ENCODE measurements at places on chromosomes 4 and X.

GRCh38 chr4:120865985-120866384, 56.5 kb downstream of the PRDM5 start:
- DNase-seq, result no peak

GRCh38 chr4:139746431-139747171, 81.0 kb downstream of the MGST2 start:
- no peak for DNase-seq

- no peak for DNase-seq
Measured at GRCh38 chr4:121077496-121077895, 5.2 kb upstream of the NDNF start.

DNA sequence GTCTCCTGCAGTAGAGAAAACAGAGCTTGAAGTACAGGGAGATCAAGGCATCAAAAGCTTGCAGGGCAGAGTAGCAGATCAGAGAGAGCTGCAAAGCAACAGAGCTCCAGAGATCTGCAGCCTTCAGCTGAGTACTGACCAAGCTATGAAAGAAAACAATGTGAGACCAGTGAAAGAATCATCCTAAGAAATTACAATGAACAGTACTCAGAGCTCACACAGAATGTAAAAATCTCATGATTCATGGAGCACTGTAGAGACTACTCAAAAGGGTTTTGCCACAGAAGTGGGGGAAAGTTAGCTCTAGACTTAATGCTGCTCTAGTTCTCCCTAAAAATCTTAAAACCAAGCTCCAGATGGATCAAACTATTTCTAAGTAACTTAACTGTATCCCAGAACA, 80.0 kb upstream of the MAB21L2 start:
- no peak for DNase-seq

DNA sequence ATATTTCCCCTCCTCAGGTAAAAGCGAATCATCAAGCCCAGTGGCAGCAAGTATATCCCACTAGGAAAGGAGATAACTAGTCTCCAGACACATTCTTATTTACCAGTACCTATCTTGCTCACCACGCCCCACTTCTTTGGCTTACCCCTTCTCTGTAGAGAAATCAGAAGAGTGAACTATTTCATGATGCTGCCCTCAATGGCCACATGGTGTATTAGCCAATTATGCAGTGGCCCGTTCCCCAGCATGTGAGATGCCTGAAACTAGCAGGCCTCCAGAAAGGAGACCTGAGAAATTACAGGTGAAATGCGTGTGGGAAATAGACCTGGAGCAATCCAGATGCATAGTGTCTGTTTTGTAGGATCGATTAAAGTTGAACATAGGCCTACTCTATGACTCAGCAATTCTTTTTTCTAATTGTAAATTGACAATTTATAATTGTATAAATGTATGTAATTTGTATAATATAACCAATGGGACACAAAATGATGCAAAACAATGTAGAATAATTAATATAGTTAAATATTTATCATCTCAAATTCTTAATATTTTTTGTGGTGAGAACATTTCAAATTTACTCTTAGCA, 87.3 kb downstream of the CXCL13 start:
- no peak for DNase-seq

DNA sequence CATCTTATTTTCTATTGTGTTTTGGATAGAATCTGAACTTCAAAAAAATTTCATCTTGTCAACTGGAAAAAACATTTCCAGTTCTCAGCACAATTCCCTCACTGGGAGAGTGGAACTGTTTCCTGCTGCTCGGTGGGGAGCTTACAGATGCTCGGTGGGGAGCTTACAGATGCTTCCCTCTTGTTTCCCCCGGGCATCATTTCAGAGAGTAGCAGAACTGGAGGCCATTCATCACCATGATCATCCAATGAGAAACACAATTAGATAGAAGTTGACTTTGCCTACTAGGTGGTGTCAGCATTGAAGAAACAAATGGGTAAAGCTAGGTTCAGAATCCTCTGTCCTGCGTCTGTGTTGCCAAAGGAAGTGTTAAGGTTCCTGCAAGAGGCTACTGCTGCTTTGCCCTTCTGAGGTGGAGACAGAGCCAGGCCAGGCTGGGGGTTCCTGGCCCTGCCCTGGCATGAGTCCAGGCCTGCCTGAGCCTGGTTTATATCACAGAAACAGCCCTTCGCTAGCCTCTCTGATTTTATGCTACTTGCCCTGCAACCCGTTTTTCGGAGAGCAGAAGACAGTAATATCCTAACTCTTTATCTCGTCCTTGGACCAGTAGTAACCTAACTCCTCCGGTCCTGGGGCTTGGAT, 70.6 kb downstream of the TAPT1 start:
- no peak for DNase-seq

DNA sequence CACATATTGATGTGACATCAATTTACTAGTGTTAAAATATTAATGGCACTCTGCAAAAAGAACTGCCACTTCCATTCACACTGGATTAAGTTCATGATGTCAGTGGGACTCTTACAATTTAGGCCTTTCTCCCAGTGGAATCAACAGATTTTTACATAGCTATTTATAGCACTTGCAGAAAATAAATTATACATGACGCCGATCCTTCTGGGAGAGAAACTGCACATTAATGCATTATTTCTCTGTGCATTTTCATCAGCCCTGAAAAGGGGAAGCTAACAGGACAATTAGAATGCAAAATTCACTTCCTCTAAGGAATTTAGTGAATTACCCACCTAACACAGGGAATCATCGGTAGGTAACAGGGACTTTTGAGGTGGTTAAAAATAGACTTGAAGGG, 15.7 kb downstream of the LGI2 start:
- no peak for DNase-seq

DNA sequence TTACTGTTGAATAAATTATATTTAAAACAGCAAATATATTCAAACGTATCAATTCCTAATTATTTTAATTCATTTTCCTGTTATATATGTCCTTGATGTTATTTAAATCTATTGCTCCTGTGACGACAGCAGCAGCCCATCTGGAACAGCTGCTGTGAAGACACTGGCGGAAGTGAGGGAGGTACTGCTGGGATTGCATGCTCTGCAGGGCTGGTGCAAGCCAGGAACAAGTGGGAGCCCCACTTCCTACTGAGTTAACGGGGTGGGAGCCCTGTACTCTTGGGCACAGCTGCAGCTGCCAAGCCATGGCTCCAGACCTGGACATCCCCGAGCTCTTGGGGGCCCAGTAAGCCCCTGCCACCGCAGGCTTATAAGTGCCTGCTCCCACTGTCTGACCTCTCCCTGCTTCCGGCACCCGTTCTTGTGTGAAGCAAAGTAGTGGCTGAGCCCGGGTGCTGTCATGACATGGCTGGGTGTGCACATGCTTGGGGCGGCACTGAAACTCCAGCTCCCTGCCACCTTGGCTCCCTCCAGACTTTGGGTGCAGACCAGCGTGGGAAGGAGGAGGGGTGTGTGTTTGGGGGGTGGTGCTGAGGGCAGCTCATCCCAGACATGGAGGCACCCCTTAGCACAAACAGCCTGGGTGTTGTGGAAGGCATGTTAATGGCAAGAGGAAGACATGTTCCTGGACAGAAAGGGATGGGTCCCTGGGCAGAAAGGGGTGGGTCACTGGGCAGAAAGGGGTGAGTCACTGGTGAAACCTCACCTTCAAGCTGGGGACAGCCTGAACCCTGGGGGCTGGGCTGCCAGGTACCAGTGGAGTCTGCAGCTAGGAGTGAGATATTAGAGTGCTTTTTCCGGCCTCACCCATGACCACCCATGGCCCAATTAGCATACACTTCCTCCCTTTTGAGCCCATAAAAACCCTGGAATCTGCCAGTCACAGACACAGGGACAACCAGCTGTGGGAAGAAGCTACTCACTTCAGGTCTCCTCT, 1981.3 kb upstream of the IGFBP7 start:
- DNase-seq, result no peak

- no peak for DNase-seq
Measured at GRCh38 chr4:79689740-79690139, 281.7 kb upstream of the GK2 start.

DNA sequence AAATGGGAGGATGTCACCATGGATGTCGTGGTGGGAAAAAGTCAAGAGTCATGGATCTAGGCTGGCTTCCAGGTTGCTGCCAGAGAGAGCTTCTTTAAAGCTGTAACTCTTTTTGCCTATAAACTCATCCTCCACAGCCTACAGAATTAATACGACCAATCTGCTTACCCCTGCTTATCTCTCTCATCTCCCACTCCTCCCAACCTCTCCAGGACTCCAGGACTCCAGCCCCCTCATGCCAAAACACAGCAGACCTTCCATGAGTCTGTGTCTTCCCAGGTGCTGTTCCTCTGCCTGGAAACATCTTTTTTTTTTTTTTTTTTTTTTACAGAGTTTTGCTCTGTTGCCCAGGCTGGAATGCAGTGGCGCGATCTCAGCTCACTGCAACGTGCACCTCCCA, 15.3 kb upstream of the SLC10A4 start:
- no peak for DNase-seq

- DNase-seq, result no peak
Measured at GRCh38 chr4:1048773-1049590, 37.6 kb downstream of the FGFRL1 start.

DNA sequence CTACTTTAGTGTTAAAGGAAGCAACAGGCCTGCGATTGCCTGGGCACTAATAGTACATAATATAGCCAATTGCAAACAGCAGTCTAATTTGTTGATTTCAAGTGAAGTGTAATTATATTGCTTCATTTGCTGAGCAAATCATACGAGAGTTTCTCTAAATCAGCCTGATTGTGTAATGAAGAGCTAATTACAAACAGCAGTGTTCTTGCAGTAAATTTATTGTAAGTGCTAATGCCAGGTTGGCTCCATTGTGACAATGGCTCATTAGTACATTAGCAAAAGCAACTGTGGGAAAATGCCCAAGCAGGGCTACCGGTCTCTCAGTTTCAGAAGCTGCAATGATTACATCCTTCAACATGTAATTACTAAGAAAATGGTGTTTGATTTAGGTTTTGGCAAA, 591.5 kb downstream of the GALNTL6 start:
- DNase-seq, result no peak

- DNase-seq, result no peak
Measured at GRCh38 chrX:42954880-42955279, 176.9 kb upstream of the PPP1R2C start.

DNA sequence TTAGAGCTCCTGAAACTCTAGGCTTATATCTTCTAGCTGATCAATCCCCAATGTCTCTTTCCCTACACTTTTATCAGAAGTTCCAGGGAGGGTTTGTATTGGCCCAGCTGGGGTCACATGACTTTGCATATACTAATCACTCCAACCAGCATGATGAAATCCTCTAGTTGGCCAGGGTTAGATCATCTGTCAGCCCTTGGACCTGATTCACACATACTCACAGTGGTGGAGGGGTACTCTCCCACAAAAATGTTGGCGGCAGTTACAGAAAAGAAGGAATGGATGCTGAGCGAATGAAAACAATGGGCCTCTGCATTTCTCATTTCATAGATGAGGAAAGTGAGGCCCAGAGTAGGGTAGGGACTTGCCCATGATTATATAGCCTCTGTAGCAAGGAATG, 151.1 kb downstream of the PJA1 start:
- no peak for DNase-seq

- DNase-seq, result no peak
Measured at GRCh38 chr4:76655566-76656479, 220.8 kb downstream of the SHROOM3 start.

DNA sequence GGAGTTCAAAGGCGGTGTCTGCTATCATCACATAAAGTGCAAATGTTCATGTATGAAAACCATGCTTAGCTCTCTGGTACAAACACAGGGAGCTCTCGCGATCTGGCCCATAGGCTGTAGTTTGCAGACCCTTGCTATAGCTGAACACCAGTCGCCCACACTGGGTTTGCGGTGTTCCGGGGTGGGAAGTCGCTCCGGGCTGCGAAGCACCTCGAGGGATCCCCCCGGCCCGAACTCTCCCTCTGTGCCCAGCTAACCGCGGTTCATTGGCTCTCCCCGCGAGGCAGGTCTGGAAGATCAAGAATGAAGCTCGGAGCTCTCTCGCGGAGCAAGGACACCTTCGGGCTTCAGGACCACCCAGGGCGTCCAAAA, 341 bp upstream of the PRPS2 start:
- no peak for DNase-seq

- DNase-seq, result no peak
Measured at GRCh38 chr4:110982486-110982885, 359.6 kb upstream of the PITX2 start.

DNA sequence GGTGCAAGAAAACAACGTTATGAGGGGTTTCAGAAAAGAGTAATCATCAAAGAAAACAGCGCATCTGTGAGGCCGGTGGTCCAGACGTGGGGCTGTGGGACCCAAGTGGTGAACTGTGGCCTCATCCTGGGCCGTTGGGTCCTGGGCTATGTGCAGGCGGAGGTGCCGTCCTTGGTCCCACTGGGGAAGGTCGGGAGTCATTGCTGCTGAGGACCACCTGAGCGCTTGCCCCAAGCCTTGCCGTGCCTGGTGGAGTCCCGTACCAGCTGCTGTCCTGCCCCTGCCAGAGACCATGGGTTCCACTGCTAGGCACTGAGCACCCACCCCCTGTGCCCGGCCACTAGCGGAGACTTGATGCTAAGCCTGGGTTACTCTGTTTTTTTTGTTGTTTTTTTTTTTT, 25.5 kb upstream of the UVSSA start:
- DNase-seq, result no peak

DNA sequence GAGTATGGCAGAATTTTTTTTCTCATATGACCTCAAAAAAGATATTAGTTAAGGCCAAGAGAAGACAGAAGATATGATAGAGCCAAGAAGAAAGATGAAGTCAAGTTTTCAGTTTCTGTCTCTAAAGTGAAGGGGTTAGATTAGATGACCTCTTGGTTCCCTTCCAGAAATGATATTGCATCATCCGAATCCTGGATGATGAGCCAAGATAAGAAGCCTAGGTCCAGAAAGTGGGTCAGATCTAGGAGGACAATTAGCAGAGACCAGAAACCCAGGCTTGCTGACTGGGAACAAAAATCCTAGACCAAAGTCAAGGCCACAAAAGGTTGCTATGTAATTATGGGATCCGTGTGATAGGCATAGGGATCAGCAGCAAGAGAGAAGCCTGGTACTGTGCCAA, 20.2 kb downstream of the SATL1 start:
- no peak for DNase-seq

DNA sequence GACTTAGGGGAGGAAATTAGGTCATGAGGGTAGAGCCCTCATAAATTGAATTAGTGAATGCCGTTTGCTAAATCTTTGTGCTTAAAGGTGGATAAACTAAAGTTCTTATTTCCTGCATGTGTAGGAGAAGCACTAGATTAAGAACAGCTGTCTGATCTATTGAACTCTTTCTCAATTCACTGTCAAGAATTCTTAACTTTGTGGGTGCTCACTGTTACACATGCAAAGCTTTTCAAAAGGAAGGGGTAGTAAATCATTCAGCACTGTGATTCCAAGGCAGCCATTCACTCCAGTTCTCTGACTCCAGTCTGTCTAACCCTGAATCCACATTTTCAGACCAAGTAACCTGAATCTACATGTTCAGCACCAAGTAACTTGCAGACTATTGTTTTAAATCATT, 1520.1 kb downstream of the PCDH18 start:
- DNase-seq, result no peak

- no peak for DNase-seq
Measured at GRCh38 chr4:108466936-108467902, 153.2 kb upstream of the RPL34 start.

GRCh38 chr4:11019451-11020240, 335.1 kb upstream of the CLNK start:
- no peak for DNase-seq

GRCh38 chr4:124703154-124703553, 9.4 kb downstream of the ANKRD50 start:
- DNase-seq, result no peak

Data from activated CD4-positive, alpha-beta T cell treated with anti-CD3 and anti-CD28 coated beads, Interleukin-2, amount 50 U/mL, for 4 hours (primary cell).